NCI-H2227 treated with DMSO at 0.1 percent for 48 hours (cell line): ENCODE measurements at places on chromosomes 12 and 14.

GRCh38 chr14:24095271-24096068, 1.4 kb downstream of the PCK2 start:
- DNase-seq: peak; percentile 27

- DNase-seq: no peak
These were observed 181.9 kb downstream of the PAH start for GRCh38 chr12:102735104-102735503.

GRCh38 chr14:76782885-76783566, 21.8 kb downstream of the VASH1 start:
- no peak for DNase-seq

DNA sequence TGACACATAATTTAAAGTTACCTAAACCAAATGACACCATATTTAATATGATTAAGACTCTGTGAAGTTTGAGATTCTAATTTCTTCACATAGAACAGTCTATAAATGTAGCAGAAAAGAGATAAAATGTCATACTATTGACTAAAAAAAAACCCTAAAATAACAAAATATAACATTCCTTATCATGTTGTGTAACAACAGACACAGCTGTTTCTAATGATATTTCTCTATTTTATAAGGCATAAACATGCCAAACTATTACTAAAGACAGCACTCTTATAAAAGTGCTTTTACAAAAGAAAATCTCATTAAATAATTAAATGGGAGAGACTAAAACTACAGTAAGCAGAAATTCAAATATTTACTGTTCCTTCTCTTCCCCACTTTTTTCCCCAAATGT, 49.4 kb downstream of the NOVA1 start:
- no peak for DNase-seq

GRCh38 chr14:74480046-74480445, 13.1 kb downstream of the NPC2 start:
- no peak for DNase-seq

DNA sequence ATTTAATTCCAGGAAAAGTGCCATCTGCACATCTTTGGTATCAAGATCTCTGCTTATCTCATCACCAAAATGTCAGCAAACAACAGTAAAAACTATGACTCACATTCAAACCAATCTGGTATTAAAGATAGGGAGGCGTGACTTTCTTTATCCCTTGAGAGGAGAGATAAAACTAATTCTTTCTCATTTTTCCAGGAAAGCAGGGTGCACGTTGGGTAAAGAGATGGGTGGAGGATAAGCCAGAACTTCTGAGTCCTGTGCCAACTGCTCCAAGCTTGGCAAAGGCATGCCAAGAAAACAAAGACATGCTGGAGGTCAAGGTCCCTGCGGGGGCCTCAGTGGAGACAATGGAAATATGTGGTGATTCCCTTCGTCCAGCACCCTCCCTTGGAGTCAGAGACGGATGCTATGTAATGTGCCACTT, 225.8 kb upstream of the PLXNC1 start:
- DNase-seq: no peak

DNA sequence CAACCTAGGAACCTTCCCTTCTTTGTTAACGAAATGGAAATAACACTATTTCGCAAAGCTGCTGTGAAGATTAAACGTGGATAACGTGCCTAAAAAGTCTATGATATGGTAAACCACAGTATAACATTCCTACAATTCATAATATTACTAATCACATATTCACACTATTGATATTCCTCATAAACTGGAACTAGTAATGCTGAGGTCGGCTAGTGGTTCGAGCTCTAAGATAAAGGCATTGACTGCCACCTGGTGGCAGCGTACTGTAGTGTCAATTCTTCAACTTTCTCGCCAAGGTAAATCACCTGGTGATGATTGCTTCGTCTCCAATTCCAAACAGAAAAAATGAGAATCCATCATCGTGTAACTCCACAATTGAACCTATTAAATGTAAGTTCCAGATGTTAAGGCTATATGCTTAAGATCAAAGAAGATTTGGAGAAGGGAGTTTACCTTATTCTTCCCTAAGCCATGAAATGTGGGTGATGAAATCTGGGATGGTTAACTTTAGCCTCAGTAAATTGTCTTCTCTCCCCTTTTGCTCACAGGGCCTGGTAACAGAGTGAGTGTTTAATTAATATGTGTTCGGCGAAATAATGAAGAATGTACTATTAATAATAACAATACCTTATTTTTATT, 197.5 kb upstream of the TMEM132C start:
- no peak for DNase-seq

- no peak for DNase-seq
These were observed 18.0 kb downstream of the DEPDC4 start for GRCh38 chr12:100248886-100249285.

DNA sequence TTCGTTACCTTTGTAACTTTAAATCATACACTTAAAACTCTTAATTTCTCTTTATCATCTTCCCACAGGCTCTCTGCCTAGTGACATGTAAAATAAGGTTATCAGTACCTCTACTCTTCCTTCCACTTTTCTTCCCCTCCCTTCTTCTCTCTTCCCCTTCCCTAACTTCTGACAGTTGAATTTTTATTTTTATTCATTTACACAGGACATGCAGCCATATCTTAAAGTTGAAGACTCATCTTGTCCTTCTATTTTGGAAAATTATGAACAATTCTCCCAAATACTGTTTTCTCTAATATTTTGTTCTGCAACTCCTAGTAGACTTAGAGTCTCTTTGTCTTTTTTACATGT, 263.9 kb downstream of the FBXL14 start:
- DNase-seq: no peak

DNA sequence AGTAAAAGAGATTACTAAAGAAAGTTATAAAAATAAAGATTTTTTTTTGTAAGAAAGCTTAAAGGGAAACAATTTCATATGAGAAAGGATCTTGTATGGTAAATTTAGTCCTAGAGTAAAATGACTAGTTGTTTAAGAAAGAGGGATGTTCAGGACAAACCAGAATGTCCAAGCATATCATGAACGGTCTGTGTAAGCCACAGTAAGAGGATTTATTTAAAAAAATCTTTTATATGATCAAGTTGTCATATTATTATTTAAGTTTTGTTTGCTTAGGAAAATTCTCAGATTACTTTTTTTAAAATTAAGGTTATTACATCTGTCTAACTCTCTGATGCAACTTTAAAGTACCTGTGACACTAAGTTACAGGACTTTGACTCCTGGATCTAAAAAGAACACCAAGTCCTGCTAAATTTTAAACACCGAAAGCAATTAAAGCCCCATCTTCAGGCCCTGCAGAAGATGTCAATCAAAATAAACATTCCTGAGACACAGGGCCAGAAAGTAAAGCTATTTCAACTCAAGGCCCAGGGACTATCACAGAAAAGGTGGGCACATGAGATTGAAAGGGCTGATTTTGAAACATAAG, 17.3 kb upstream of the CCDC196 start:
- DNase-seq: no peak

GRCh38 chr14:87233806-87234384, 759.1 kb downstream of the GALC start:
- DNase-seq: no peak

DNA sequence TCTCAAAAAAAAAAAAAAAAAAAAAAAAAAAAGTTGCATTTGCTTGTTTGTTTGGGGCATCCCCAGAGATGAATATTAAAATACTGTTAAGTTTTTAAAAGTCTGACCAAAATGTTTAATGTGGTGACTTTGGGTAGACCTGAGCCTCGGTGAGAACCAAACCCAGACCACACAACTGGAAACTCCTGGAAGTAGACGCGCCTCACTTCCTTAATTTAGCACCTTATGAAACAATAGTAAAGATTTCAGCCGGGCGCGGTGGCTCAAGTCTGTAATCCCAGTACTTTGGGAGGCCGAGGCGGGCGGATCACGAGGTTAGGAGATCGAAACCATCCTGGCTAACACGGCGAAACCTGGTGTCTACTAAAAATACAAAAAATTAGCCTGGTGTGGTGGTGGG, 9.3 kb downstream of the NFKBIA start:
- DNase-seq: no peak

- peak; percentile 53 for DNase-seq
These were observed 18.7 kb downstream of the ZBTB39 start for GRCh38 chr12:56987551-56988053.

DNA sequence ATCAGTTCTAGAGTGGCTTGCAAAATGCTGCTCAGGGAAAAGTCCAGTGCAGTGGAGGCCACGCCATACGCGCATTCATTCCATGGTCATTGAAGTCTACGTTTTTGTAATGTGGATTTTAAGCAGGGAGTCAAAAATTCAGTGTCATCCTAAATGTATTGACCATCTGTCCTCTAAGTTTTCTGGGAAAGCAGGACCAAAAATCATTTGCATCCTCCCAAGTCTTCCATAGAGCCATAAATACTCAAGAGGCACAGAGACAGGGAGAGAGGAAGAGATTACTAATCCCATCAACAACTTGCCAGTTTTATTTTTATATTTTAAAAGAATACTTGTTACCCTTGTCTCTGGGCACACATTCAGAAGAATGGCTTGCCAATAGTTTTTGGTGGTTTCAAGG, 36.9 kb downstream of the RHOJ start:
- no peak for DNase-seq

DNA sequence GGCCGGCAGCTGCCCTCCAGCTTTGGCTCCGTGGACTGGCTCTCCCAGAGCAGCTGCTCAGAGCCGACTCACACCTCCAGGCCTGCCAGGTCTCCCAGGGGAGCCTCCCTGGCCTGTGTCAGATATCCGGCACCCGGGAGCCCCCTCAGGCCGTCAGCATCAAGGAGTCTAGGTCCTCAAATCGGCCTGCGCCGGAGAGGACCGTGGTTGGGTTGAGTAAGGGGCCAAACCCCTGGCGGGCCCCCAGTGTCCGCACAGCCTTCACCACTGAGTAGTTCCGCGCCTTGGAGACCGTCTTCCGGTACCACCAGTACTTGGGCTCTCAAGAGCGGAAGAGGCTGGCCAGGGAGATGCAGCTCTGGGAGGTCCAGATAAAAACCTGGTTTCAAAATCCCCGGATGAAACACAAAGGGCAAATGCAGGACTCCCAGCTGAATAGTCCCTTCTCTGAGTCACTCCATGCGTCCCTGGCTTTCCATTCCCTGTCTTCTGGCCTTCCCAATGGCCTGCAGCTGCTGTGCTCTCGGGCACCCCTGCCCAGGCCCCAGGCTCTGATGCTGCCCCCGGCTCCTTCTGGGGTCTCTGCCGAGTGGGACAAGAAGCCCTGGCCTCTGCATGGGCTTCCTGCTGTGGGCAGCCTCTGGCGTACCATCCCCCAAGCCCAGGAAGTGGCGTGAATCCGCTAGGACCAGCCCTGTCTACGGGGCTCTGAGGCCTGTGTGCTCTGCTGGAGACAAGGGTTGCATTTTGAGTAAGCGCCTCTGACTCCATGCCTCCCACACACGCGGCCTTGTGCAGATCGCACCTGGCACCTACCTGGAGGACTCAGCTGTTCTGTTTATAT, 245.1 kb upstream of the ATXN7L3B start:
- no peak for DNase-seq

- DNase-seq: no peak
These were observed 475.4 kb upstream of the SEL1L start for GRCh38 chr14:82009076-82009475.

GRCh38 chr14:66624336-66624937, 116.5 kb downstream of the GPHN start:
- DNase-seq: no peak

- DNase-seq: no peak
These were observed 714.2 kb downstream of the SLC6A15 start for GRCh38 chr12:84198294-84198946.

GRCh38 chr14:60505448-60505847, 3.5 kb upstream of the SIX6 start:
- no peak for DNase-seq

DNA sequence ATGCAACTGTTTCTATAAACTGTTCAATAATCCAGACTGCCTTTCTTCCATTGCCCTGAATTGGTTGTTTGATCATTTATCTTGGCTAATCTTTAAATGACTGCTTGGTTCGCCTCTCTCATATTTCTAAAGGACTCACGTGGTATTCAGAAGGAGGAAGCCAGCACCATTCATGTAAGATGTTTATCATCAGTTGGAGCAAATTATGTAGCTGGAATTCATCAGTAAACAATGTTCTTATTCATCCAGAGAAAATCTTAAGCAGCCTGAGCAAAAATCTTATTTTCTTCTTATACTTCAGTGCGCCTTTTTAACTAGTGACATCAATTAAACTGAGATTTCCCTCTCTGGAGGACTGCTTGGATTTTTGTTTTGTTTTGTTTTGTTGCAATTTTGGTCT, 538.7 kb upstream of the TMEM132C start:
- DNase-seq: no peak

DNA sequence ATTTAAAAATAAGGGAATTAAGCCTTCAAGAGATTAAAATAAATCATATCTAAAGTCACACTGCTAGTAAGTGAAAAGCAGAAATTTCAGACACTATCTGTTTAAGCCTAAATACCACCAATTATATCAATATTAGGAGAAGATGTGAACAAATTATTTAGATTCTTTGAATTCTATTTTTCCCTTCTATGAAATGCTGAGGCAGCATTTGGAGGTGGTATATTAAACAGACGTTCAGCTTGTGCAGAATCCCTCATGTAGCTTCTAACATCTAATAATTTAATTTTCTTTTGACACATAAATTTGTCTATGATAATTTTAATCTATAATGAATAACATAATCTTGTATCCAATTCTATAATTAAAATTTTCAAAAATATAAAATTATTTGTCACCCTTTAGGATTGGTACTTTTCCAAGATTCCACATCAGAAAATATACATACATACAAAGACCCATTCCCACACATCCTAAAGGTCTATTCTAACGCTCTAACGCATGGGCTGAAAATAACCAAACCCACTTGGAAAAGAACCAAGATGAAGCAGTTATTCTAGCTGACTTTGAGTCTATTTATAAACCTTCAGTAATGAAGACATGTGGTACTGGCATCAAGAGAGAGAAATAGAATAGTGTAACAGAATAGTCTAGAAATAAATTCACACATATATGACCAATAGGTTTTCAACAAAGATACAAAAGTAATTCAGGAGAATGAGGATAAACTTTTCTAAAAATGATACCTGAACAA, 751.8 kb downstream of the GALC start:
- DNase-seq: no peak
